ENCODE measurements at places on chromosomes 16 and 17.
A peak's percentile ranks its signal among the peaks of the same experiment; 100 is the strongest.

GRCh38 chr16:72876221-72876620, 171.7 kb downstream of the ZFHX3 start:
- no peak for DNase-seq

GRCh38 chr16:11391576-11391975, 46.3 kb downstream of the RMI2 start:
- DNase-seq = no peak

GRCh38 chr17:8153957-8154607, 1.9 kb upstream of the PER1 start:
- DNase-seq = peak; percentile 89

- no peak for DNase-seq
Measured at GRCh38 chr16:67758006-67758405, 38.9 kb upstream of the GFOD2 start.

DNA sequence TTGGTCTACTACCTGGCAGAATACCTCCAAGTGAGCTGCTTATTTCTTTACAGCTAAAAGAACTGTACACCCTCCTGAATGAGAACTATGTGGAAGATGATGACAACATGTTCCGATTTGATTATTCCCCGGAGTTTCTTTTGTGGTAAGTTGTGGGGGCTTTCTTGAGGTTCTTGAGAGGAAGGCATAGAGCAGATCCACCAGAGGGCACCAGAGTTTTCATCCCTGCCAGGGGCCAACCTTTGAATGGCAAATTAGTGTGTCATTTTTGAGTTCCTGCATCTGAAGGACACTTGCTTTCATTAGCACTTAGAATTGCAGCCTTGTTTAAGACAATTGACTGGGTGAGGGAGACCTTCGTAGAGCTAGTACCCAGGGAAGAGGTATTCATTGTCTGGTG, 35.0 kb downstream of the NMT1 start:
- DNase-seq = no peak

GRCh38 chr17:36017799-36018198, at the start of gene CCL23:
CCL23 (minus strand) TSS chr17:36017972; CDS start chr17:36017897, 75 bp downstream.
- DNase-seq = no peak

DNA sequence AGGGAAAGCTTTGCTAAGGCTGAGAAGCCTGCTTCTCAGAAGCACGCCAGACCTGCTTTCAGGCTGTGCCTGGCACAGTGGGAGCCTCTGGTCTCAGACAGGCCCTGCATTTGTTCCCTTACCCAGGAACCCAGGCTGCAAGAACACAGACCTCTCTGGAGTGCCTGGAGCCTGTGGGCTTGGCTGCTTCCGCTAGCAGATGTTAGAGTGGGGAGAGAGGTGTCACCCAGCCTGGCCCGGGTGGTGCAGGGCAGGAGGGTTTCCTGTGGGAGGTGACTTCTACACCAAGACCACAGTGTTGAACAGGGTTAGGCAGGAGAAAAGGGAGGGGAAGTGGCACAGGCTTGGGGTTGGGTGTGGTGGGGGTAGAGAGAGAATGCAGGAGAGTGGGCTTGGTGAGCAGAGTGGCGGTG, 35.8 kb upstream of the ADGRG1 start:
- peak; percentile 72 for DNase-seq

GRCh38 chr16:84082835-84083569, 33.7 kb downstream of the MBTPS1 start:
- no peak for DNase-seq

GRCh38 chr17:40031706-40032105, 16.5 kb downstream of the CSF3 start:
- no peak for DNase-seq

DNA sequence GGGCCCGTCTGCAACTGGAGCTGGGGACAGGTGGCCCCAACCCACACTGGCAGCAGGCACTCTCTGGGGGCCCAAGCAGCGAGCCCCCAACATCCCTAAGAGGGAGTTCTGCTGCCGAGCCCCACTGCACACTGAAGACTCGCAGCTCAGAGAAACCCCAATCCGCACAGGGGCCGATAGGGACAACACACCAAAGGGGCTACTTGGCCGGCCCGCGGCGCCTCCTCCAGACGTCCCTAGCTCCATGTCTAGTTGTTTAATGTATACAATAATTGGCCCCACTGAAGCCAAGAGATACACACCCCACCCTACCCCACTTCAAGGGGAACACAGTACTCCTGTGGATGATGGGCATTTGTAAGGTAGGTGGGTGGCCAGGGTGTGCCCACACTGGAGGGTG, 62.7 kb downstream of the ZNF423 start:
- no peak for DNase-seq

DNA sequence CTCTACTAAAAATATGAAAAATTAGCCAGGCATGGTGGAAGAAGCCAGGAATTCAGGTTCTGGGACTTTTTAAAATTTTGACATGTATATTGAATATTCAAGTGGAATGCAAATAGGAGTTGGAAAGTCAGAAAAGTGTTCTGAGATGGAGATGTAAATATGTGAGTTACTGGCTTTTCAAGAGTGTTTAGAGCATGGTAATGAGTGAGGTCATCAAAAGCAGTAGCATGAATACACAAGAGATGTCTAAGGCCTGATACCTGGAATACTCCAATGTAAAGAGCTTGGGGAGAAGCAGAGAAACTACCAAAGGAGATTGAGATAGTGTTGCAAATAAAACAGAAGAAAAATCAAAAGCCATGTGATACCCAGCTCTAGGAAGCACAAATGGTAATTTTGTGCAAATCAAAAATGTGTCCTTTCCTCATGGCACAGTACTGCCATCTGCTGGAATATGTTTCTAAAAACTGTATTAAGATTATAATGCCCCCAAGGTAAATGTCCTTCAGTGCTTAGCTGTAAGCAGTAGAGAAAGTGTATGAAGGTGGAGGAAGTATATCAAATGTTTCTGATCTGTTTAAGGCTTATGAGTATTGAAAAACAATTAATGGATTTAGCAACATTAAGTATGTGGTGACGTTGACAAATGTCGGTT, 908.4 kb downstream of the KCNJ18 start:
- no peak for DNase-seq

DNA sequence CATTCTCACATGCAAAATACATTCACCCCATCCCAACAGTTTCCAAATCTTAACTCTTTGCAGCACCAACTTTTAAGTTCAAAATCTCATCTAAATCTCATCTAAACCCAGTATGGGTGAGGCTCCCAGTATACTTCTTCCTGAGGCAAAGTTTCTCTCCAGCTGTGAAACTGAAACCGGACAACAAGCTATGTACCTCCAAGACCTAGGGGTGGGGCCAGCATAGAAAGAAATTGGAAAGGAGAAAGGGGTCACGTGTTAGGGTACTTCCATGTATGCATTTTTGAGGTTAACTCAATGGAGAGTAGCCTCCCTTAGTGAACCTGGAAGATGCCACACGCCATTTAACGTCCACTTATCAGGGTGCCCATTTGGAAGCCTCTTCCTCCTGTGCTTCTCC, 23.9 kb upstream of the LRRC75A start:
- DNase-seq = no peak
